Retinal pigment epithelial cell (primary cell): ENCODE measurements at places on chromosomes 5 and 9.
A peak's percentile ranks its signal among the peaks of the same experiment; 100 is the strongest.

GRCh38 chr9:128125580-128126354 is 1.8 kb downstream of the PTGES2 start:
- DNase-seq, result no peak

DNA sequence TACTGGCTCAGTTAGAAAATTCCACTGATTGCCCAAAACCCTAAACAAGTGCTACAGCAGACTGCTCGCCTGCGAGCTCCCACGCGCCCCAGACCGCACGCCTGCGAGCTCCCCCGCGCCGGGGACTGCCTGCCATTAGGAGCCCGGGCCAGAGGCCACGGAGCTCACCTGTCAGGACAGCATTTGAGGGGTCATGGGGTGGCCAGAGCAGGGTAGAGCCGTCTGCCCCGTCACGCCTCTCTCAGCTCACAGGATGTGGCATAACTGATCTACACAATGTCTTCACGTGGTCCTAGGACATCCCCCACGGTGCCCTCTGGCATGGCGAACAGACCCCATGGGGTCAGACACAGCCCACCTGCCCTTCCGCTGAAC is 29.1 kb upstream of the LRRC14B start:
- DNase-seq, result no peak

GRCh38 chr5:65873181-65873750 is 53.1 kb upstream of the ERBIN start:
- peak; percentile 55 for DNase-seq

GRCh38 chr5:5499442-5499841 is 77.0 kb downstream of the ICE1 start:
- DNase-seq, result no peak

GRCh38 chr9:86713970-86714369 is 233.3 kb downstream of the GAS1 start:
- DNase-seq, result no peak

GRCh38 chr5:178117923-178118701 is 4.8 kb downstream of the N4BP3 start:
- DNase-seq, result no peak

DNA sequence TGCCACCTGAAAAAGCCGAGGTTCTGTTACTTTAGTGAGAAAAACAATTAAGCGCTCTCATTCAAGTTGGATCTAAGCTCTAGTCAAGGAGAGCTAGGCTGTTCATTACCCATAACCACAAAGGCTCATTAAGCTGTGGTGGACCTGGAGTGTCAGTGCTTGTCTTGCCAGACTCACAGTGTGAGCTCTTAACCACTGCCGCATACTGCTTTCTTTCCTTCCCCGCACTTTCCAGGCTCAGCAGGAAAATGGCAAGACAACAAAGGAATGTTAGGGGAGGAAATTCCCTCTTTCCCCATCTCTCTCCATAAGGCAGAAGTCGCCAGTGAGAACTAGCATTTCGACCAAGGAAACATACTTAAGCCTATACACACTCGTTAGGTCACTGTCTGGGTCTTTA is 467.3 kb downstream of the ENC1 start:
- DNase-seq, result no peak

DNA sequence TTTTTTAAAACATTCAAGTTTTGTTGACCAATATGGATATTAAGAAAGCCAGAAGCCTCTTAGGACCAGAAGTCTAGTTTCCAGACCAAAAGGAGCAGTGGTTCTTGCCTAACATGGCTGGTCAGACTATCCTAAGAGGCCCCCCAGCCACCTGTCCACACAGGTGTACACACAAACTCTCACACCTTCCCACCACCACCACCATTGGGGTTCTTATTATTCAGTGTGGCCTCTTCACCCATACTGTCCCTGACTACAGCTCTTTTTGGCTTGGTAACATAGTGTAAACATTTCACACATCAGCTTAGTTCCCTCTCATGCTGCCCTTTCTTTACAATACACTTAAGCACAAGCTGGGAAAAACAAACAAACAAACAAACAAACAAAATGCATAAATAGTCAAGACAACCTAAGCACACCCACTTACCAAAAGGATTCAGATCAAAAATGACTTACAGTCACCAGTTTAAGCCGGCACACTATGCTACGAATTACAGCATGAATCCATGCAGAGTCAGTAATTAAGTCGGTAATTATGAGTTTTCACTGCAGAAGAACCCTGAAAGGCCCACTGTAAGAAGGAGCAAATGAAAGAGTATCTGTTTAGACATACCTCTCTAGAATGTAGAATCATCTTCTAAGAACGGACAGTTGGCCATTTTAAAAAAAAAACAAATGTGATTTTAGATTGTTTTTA is 9.5 kb downstream of the LHFPL2 start:
- peak; percentile 71 for DNase-seq

- no peak for DNase-seq
These were observed 44.8 kb downstream of the PHF2 start for GRCh38 chr9:93620881-93621820.

DNA sequence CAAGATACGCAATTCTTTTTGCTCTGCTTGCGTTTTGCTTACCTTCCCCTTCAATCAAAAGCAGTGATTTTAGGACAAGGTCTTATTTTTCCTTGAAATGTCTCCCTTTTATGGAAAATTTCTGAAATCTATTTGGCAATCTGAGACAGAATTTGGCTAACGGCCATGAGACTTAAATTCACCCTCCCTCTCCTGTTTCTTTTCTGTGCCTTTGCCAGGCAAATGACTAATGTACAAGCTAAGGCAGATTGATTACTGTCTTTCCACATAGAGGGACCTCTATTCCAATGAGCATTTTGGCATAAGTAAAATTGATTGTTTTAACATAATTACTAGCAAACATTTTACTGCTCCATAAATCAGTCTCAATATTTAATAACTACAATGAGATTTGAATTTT is 31.7 kb downstream of the FAM81B start:
- peak; percentile 44 for DNase-seq

DNA sequence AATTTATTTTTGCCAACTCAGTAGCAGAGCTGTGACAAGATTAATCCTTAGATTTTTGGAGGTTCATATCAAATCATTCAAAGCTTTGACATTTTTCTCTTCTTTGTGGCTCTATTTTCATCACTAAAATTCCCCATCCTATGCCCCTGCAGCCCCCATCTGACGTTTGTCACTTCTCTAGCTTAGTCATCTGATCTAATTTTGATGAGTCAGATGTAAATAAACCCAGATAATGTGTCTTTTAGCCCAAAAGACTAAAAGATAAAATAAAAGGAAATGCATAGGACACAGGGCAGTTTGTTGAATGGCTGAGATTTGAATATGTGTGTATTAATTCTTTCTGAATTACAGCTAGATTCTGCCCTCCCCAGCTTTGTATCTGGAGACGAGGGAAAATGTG is 897 bp upstream of the HSPB3 start:
- no peak for DNase-seq

GRCh38 chr9:81804306-81804705 is 115.0 kb upstream of the TLE1 start:
- no peak for DNase-seq

GRCh38 chr9:128617943-128618342 is 38.7 kb downstream of the DYNC2I2 start:
- DNase-seq, result no peak

GRCh38 chr5:113075019-113075418 is 98.4 kb downstream of the DCP2 start:
- DNase-seq, result no peak

GRCh38 chr5:36206913-36207312 is 34.8 kb downstream of the NADK2 start:
- DNase-seq, result no peak

DNA sequence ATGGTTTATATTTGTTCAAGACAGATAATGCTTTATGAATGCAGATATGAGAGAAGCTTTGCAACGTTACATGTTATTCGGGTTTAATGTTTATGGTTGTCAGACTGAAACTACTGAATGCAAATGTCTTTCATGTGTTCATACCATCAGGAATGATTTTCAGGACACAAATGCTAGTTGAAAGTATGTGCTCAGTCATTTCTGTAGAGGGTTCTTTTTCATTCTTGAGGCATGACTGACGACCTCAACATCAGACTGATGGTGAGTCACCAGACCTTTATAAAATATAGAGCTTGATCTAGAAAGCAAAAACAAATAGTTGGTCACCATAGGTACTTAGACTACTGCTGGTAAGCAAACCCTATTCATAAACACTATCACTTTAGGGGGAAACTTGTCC is 287.3 kb upstream of the NUDT12 start:
- peak; percentile 88 for DNase-seq

- DNase-seq, result no peak
These were observed 60.1 kb downstream of the GALNT12 start for GRCh38 chr9:98867429-98868168.

DNA sequence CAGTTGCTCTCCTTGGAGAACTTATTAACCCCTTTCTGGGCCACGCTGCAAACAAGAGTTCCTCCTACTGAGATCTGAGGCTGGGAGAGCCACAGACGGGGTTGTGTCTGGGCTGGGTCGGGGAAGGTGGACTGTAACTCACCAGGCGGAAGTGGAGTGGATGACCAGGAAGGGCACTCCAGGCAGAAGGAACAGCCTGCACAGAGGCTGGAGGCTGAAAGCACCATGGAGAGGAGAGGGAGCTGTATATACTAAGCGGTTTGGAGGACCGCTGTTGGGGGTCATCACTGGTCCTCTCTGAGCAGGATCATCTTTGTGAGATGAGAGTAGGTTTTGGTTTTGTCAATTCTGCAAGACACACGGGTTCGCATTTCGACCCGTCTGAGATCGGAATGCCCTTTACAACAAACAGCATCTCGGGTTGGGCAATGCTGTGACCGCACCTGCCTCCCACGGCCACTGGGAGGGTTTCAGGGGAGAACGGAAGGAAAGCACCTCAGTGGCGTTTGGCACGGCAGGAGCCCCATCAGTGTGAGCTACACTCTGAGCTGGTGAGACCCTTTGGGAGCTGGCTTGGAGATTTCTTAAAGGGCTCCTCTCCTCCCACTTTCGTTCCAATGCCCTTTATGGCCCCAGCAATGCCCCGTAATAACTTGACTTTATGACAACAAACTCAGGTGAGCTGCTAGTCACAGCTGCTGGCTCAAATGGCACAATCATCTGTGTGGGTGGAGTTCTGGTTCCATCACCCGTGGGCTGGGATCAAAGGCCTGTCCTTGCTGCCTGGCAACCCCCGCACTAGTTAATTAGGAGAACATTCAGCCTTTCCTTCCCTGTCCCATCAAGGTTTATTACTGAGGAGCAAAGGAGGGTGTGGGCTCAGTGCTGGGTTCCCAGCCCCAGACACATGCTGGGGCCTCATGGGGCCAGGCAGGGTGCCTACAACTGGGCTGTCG is 18.7 kb upstream of the NEURL1B start:
- no peak for DNase-seq

DNA sequence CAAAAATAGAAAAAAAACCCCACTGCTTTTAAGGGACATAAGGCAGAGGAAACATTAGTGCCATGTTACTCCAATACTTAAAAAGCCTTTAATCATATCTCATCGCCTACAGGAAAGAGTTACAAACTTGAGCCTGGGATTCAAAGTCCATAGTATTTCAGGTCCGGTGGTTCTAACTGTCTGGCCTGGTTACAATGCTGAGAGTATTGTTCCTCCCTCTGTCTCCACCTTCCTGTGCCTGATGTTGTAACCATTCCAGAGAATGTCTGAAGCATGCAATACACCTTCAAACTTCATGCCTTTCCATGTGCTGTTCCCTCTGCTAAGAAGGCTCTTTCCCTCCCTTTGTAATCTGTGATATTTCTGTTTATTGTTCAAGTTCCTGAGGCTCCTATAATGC is 41.6 kb upstream of the SLC36A2 start:
- DNase-seq, result no peak

- DNase-seq, result no peak
These were observed 113.6 kb upstream of the FER start for GRCh38 chr5:108634010-108634616.

DNA sequence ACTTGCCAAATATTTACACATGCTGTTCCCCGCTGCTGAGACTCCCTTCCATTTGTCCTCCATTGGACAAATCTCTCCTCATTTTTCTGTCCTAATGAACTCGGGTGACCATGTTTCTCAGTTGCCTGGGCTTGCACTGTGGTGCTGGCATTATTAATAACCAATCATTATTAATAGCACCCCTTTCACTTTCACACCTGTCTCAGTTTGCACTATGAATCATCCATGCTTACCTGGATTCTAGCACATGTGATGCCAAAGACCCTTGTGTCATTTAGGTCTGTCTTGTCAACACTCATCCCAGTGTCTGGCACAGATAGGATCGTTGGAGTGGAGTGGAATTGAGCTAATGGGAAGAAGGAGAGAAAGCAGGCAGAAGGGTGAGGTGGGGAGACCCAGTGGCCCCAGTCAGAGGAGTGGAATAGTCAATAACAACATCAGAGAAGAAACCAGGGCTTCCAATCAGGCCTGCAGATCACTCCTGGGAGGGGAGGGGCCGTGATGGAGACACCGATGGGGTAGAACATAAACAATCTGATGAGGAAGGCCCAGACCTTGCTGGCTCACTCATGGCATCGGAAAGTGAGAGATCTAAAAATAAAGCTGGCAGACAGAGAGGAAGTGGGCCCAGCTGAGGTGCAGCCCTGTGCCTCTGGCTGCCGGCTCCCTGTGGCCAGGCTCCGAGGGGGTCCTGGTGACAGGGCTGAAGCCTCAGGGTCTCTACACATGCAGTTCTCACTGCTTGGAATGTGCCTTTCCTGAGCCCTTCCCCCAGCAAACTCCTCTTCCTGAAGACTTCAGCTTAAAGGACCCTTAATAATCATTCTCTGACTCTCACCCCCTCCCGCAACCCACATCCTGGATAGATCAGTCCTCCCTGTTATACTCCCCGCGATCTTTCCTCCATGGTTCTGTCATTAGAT is 33.5 kb upstream of the CRB2 start:
- DNase-seq, result no peak

- no peak for DNase-seq
These were observed 616 bp downstream of the RNF130 start for GRCh38 chr5:180070756-180071530.

- no peak for DNase-seq
These were observed 503.6 kb upstream of the TUSC1 start for GRCh38 chr9:26181836-26182235.

DNA sequence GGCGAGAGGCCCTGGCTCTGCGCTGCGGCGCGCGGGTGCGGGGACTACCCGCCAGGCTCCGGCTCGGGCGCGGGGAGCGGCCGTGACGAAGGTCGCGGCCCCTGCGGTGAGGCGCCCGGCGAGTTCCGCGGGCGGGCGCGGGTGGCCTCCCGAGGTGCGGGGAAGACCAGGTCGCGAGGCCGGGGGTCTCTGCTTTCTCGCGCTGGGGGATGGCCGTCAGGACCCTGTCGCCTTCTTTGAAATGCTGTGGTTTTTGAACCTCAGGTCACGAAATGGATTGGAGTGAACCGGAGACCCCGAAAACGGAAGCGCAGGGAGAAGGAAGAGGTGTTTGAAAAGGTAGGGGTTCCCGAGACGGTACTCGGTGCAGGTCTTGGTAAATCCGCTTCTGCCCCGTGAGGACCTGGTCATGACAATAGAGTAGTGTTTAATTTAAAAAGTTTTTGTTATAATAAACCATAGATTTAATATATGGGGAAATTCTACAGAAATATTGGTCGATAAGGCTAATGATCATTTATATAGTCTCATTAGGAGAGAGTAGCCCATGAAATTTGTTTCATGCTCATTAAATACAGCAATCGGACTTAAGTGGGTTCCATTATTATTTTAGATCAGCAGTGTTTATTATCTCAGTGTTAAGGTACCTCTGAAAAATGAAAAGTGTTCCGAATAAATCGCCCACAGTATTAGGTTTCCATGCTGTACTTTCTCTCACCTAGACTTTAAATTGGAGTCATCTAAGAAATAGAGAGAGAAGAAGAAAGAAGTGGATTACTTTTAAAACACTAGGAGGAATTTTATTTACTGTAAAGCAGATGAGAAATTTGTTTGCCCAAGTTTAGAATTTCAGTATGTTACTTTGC is 279.0 kb downstream of the AOPEP start:
- no peak for DNase-seq
